ENCODE measurements at places on chromosomes 13 and 19. TPM values are rescaled to one million over a fixed set of nuclear protein-coding genes. Genes with fewer than 3 reads are reported as not detected.

- peak; percentile 94 for DNase-seq
These were observed 486 bp upstream of the SPINT2 start for GRCh38 chr19:38263689-38264485.

- DNase-seq = peak; percentile 64
These were observed 4.9 kb upstream of the TNFSF14 start for GRCh38 chr19:6674868-6675305.

DNA sequence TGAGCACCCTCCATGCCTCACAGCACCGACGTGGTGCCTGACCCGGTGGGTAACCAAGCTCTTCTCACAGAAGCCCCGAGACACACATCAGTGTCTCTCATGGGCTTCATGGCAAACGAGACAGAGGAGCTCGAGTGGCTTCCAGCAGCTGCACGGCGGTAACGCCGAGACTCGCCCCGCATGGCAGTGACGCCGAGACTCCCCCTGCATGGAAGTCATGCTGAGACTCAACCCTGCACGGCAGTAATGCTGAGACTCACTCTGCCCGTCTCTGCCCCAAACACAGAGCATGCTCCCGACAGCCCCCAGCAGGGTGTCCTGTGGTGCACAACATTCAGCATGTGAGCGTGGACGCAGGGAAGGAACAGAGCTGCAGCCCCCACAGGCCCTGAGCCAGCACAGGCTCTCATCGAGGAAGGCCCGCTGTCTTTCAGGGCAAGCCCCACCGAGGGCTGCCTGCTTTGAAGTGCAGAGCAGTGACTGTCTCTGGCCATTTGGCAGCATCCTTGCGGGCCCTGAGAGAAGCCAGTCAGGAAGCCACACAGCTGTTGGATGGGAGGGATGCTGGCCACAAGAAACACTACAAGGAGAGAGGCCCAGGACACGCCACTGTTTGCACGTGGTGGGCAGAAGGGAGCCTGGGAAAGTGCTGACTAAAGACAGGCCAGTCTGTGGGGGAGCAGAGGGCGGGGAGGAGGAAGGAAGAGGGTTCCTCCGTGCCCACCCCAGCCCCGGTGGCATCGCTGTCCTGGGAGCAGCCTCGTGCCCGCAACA is 9.5 kb downstream of the GAS6 start:
- DNase-seq = peak; percentile 51

GRCh38 chr19:41511628-41512027 is 64.3 kb upstream of the CEACAM21 start:
- no peak for DNase-seq

- DNase-seq = no peak
These were observed 541 bp downstream of the ELF1 start for GRCh38 chr13:41018602-41018948.

DNA sequence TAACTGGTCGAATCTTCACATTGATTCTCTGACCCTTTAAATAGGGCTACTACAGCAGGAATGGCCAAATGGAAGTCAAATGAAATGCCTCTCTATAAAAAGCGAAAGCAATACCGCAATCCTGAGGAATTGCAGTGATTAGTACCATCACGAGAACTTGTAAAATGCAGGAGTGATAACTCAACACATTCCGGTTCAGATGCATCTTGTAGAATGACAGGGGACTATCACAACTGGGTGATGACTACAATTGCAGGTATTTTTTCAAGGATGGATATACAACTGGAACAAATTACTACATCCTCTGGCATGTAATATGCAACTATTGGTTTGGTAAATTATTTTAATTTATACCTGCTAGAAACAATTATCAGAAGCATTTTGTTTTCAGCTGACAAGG is 140.4 kb downstream of the PCDH20 start:
- no peak for DNase-seq

GRCh38 chr19:45361608-45362007 is 8.8 kb downstream of the ERCC2 start:
- no peak for DNase-seq

DNA sequence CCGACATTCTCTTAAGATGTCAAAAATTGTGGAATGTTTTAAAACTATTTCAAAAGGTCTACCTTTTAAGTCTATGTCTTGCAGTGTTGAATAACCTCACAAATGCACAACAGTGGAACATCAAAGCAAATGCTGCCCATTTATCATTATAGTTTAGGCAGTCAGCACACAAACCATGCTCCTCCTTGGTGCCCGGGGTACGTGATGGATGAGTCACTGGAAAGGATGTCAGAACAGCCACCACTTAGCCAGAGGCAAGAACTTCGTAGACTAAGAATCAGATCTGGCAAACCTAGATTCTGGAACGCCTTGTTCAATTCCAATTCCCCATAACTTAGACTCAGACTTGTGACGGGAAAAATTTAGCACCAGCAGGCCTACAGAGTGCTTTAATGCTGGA is 343.6 kb downstream of the FGF9 start:
- DNase-seq = no peak

GIPC3 gene
- 1.1 TPM for total RNA-seq

ZNF780B gene
- total RNA-seq = 21.7 TPM

BORA gene
- 10.1 TPM for total RNA-seq

VAV1 gene
- total RNA-seq = 6.0 TPM

Data from colonic mucosa (tissue), 4 donors.